ENCODE measurements at places on chromosomes 1 and 21.

GRCh38 chr21:41765420-41765821, 1.4 kb downstream of the RIPK4 start:
- no peak for DNase-seq

- DNase-seq = no peak
These were observed 320.2 kb upstream of the NFIA start for GRCh38 chr1:60762176-60762575.

GRCh38 chr1:17273096-17273495, 24.2 kb downstream of the PADI3 start:
- no peak for DNase-seq

DNA sequence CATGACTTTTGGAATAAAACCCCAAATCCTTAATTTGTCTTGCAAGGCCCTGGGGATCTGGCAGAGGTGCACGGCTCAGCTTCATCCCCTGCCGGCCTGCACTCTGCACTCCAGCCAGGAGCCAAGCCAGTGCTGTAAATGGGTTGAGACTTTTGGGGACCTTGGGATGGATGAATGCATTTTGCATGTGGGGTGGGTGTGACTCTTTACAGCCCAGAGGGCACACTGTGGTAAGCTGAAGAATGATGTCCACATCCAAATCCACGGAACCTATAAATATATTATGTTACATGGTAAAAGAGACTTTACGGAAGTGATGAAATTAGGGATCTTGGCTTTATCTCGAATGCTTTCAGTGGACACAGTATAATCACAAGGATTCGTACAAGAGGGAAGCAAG, 177.8 kb downstream of the EDEM3 start:
- no peak for DNase-seq

- DNase-seq = no peak
These were observed 324.6 kb downstream of the SPATA17 start for GRCh38 chr1:217955723-217956122.

DNA sequence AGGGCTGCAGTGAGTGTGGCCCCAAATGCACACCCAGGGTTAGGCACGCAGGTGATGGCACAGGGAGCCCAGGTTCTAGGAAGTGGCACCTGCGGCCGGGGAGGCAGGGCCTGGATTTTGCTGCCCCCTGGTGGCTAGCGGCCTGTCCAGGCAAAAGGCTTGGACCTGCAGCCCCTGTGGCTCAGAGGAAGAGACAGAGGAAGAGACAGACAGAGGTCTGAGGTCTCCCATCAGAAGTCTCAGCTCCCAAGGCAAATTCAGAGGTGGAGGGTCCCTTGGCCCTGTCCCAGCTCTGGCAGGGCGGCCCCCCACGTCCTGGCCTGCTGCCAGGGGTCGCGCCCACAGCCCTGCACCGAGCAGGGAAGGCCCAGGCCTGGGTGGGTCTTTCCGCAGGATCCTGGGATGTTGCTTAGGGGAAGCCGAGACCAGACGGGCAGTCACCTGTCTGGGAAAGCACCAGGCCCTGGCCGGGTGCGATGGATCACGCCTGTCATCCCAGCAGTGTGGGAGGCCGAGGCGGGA, 8.0 kb upstream of the TNFRSF14 start:
- peak; percentile 80 for DNase-seq

GRCh38 chr21:45611296-45611695, 32.2 kb upstream of the PCBP3 start:
- DNase-seq = no peak

DNA sequence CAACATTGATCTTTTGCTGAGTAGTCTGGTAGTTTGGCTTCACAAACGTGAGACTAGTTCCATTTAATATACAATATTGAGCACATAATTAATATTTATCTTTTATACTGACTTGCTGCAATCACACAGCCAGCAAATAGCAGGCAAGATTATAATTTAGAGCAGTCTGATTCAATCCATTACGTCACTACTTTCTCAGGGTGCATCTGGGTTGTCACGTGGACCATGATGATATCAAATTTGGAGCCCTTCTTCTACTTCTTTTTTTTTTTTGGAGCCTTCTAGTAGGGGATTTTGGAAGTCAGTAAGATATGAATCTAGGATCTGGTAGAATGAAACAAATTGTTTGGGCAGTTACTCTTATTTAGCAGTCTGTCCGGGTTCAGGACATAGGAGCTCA, 100.6 kb upstream of the SLC5A9 start:
- DNase-seq = no peak

- DNase-seq = no peak
These were observed 4.7 kb upstream of the CD55 start for GRCh38 chr1:207316622-207317391.

GRCh38 chr1:32201011-32201855, 838 bp downstream of the CCDC28B start:
- DNase-seq = peak; percentile 80

DNA sequence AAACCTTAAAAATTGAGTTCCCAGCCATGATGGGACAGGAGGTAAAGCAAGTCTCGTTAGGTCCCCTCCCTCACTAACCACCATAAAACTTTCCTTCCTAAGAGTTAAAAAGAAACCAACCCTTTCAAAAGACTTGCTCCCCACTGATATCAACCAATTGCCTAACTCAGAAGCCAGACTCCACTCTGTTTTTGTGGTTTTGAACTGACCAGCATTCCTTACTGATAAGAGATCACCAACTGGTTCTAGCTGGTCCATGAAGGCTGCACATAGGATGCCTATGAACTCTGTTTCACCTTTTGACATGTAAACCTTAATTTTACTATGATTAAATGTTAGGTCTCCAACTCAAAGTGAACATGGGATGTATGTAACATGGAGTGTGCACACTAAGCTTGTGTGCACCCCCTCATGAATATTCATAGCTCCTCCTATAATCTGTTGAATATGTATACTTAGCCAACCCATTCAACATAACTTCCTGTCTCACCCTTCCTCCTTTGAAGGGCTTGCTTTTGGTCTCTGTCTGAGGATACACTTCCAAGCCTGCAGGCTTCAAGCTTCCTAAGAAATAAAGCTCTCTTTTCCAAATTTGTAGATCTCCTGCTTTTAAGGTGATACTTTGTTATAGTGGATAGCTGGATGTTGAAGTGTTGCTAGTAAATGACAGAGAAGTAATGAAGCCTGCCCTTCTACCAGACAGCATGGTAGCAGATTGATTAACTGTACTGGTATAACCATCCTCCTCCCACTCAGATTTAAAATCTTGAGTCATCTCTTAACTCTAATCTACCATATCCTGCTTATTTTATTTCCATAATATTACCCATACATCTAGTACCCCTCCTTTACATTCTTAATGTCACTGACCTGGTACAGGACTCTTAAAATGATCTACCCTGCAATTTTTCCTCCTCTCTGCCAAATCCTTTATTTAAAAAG, 95.6 kb downstream of the ZNF644 start:
- no peak for DNase-seq

- no peak for DNase-seq
These were observed 372.0 kb downstream of the RPS6KC1 start for GRCh38 chr1:213423041-213423440.

- DNase-seq = no peak
These were observed 9.0 kb upstream of the IFFO2 start for GRCh38 chr1:18965206-18966173.

GRCh38 chr1:245365095-245366020, 210.6 kb downstream of the KIF26B start:
- no peak for DNase-seq

DNA sequence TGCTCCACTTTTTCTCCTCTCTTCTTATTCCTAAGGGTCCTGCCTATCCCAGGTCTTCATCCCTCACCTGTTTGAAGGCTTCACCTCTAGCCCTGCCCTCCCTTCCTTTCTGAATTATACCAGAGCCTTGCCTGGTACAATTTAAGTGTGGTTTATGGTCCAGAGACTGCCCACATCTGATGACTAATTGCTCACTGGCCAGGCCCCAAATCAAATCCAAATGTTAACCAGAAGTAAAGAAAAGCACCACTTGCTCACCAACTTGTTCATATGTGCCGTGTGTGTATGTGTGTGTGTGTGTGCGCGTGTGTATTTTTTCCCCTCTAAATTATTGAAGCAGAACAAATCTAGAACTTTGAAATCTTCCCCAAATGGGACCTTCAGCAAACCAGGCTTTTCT, 26.4 kb downstream of the MYOM3 start:
- no peak for DNase-seq

DNA sequence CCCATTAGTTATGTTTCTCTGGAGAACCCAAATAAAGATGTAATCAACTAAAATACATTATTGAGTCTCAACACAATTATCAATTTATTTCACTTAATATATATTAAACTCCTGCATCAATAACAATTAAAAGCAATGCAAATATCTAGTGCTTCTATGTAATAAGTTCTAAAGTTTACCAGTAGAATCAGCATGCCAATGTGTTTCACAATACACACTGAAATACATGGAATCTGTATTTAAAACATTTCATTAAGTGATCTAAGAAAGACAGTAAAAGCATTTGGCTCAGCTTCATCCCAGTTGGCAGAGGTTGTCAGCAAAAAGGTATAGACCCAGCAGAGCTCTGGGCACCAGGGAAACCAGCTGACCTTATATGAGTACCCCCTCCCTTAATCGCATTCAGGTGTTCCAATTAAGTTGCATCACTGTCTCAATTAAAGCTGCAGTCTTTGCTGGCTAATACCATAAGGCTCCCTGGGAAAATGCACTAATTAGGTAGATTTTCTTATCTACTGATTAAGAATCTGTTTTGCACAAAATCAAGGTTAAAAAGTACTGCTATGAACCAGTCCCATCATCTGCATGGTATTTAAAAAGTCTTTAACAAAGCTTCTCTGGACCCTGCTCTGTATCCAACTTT, 63.1 kb downstream of the NIBAN1 start:
- DNase-seq = no peak

DNA sequence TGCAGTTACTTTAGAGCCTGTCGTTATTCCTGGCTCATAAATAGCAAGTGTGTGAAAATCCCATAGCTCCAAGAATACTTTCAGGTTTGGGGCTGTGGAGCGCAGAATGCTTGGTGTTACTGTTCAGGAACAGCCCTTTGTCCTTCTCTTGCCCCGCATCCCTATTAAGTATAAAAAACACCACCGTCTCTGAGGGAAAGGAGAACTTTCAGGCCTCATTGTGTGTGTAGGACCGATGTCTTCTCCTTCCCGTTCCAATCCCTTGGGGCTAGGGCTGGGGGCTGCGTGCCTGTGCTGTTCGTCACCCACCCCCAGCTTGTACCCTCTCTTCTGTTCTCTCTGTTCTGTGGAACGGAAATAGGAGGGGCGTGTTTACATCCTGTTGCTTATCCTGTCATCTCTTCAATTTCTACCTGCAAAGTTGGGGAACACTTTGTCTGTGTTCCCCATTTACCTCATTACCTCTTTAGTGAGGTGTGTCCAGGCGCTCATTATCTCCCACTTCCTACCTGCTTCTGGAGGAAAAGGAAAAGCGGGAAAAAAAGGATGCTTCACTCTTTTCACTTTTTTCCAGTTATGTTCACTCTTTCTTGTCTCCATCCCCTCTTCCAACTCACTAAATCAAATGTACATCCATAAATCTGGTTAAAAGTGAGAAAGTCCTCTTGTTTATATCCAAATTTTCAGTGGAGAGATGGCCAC, 788 bp upstream of the TXNIP start:
- DNase-seq = no peak

- no peak for DNase-seq
These were observed 5.8 kb upstream of the AHDC1 start for GRCh38 chr1:27609618-27610240.

DNA sequence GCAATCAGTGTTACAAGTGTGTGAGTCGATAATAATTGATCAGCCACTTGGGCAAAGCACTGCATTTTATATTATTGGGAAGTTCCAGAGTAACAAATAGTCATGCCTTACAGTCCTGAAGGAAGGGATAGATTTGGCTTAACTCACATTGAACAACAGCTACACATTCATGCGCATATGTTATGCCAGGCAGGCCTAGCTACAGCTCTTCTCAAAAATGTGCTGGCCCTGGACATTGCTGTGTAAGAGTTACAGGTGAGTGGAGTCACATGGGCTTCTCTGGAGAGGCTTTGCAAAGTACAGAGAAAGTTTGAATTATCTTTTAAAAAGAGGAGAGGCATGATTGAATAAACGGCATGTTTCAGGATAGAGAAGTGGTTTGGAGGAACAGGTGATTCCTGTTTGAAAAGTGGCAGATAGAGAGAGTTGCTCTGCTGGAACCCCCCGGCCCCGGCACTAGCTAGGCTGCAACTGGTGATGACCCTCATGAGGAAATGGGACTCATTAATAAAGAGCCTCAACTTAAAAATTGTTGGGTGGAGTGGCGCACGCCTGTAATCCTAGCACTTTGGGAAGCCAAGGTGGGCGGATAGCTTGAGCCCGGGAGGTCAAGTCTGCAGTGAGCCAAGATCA, 200.6 kb downstream of the CRB1 start:
- no peak for DNase-seq

DNA sequence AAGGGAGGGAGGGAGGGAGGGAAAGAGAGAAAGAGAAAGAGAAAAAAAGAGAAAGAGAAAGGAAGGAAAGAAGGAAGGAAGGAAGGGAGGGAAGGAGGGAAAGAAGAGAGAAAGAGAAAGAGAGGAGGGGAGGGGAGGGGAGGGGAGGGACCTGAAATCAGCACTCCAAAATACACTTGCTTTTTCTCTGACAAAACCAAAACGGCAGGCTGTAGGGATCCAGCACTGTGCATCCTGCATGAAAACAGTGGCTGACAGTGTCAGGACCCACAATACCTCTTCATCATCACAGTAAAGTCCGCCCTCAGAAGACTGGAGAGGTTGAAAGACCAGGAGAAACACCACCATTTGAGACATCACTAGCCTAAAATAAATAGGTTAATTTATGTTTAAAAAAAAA, 156.0 kb upstream of the SOD1 start:
- DNase-seq = no peak
